ENCODE measurements at places on chromosomes 11 and 22.
A peak's percentile ranks its signal among the peaks of the same experiment; 100 is the strongest.

GRCh38 chr11:100545970-100546369 lies 141.1 kb upstream of the ARHGAP42 start:
- DNase-seq = no peak

DNA sequence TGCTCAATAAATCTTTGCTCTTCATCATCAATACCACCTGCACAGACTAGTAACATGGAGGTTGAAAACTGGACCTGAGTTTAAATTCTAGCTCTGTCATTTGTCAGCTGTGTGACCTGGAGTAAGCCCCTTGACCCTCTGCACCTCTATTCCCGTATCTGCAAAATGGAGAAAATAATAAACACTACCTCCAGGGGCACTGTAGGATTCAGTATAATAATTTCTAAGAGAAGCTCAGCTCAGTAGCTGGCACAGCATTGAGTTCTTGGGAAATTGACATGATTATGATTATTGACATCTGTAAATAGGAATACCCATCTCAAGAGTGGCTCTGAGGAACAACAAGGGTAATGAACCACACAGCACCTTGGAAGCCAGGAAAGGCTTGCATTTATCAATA lies 78.4 kb downstream of the MN1 start:
- DNase-seq = no peak

- no peak for DNase-seq
Measured at GRCh38 chr22:50726643-50727340, 11.2 kb upstream of the ACR start.

GRCh38 chr22:43895986-43896645 lies 4.3 kb upstream of the PNPLA5 start:
- DNase-seq = no peak

DNA sequence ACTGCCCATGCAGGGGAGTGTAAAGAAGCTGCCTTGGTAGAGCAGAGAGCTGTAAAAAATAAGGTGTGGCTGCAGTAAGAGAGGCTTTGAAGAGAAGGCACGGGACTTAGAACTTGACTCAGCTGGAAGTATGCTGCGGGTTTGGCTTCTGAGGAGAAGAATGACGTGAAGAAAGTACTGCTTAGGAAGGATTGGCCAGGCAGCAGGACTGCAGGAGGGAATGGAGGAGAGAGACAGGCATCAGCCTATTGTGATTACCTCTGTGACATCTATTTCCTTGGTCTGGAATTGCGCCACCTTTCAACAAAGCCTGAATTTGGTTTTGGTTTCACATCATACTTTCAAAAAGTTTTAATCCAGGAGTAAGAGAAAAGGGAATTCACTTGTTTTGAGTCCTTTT lies 22.5 kb downstream of the PRRG4 start:
- no peak for DNase-seq

GRCh38 chr11:115695677-115696364 lies 191.6 kb upstream of the CADM1 start:
- no peak for DNase-seq

DNA sequence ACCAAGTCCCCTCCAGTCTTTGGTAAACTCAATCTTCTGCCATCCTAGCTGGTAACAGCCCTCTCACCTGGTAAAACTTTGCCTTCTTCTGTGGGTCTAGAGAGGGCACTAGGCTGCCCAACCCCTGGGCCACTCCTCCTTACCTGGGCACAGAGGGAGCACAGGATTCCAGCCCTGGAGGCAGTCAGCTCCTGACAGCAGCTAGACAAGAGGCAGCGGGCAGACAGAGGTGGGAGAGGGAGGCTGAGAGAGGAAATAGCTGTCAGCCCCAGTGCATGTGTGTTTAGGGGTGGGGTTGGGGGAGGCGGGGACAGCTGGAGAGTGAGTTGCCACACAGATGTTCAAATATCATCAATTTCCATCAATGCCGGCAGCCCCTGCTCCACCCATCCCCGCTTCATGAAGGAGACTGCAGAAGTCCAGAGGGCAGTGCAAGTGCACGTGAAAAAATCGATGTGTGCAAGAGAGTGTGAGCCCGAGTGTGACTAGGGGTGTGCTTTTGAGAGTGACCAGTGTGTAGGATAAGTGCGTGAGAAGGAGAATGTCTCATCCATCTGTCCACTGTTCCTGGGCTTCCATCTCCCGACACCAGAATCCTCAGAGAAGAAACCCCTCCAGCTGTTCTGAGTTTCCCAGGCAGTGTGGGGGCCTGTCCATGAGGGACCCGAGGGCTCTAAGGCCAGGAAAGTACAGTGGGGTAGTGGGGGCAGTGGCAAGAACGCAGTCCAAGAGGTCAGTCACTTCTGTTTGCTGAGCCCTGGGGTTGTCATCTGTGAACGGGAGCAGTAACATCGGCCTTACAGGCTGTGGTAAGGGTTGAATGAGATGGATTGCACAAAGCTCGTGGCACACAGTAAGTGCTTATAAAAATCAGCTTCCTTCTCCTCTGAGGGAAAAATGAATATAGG lies at the start of gene PTGDR2:
TSS of gene PTGDR2 (minus strand) at position 225 of the 908 bp plus-strand sequence. CDS start 2,228 bp downstream, outside the sequence.
- no peak for DNase-seq

DNA sequence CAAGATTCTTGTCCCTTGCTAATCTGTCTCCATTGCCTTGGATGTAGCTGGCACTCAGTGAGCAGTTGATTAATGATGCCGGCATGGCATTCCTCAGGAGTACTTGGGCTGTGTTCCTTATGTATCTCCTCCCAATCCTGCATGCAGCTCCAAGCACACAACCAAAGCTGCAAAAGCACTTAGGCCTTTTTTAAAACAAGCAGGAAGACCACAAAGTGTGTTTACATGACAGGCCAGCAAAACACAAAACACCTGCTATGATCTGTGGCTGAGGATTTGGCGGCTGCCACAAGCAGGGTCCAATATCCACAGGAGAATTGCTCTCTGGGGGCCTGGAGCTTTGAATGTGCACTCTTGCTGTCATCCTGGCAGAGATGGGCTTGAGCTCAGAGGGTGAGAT lies 8.9 kb downstream of the ABTB2 start:
- DNase-seq = no peak

DNA sequence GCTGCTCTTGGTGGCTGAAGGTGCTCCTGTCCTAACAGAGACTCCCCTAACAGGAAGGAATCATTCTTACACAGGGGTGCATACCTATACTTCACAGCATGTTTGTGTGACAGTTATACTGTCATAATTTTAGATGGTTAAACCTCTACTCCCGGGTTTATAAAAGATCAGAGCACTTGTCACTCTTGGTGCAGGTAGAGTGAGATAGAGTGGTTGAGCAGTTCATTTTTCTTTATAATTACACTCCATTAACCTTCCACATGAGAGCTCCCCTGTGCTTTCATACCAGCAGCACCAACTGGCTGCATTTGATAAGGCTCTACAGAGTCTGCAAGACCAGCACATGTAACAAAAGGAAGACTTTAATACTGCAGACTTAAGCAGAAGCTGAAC lies 72.9 kb downstream of the LARGE2 start:
- no peak for DNase-seq

DNA sequence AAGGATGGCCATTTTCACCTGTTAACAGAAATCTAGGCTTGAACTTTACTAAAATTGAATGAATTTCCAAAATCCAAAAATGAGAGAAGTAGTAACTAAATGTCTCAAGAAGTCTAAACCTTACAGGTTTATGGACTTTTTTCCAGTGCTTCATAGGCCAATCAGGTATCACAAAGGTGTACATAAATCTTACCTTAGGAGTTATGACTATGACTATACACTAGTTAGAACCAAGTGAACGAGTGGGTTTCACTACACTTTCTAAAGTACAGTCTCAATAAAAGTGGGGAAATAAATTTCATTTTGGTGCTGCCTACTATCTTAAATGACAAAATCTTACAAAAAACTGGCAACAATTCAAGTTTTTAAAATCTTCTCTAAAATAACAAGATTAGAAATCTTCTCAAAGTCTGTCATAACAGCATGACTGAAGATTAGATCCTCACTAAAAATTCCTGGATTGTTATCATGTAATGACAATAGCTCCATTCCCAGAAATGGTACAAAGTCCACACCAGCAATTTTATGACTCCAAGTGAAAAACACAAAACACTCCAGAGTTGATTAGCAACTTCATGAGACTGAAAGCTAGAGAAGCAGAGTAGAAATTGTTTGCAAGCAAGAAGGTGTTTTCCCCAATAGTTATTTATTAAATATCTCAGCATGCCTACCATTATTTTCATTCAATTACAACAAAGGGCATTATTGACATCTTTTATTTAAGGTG lies 20.9 kb downstream of the SOX6 start:
- no peak for DNase-seq

- DNase-seq = no peak
Measured at GRCh38 chr22:30247974-30248373, 1.4 kb upstream of the LIF start.

GRCh38 chr22:43230971-43231723 lies 44.2 kb upstream of the TTLL12 start:
- peak; percentile 87 for DNase-seq

DNA sequence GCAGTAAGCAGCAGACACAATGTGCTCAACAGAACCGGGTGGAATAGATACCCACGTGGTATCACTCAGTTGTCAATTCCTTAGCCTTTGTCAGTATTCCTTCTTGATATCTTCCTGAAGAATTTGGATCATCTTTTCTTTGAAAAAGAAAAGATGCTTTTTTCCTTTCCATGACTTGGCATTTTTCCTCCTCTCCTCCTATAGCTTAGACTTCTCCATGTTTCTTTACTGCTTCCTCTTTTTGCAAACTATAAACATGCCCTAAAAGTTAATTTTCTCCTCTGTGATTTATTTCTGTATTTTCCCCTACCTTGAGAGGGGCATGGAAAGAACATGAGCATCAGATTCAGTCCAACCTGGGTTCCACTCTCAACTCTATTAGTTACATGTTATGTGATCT lies 11.7 kb downstream of the CBLIF start:
- no peak for DNase-seq

DNA sequence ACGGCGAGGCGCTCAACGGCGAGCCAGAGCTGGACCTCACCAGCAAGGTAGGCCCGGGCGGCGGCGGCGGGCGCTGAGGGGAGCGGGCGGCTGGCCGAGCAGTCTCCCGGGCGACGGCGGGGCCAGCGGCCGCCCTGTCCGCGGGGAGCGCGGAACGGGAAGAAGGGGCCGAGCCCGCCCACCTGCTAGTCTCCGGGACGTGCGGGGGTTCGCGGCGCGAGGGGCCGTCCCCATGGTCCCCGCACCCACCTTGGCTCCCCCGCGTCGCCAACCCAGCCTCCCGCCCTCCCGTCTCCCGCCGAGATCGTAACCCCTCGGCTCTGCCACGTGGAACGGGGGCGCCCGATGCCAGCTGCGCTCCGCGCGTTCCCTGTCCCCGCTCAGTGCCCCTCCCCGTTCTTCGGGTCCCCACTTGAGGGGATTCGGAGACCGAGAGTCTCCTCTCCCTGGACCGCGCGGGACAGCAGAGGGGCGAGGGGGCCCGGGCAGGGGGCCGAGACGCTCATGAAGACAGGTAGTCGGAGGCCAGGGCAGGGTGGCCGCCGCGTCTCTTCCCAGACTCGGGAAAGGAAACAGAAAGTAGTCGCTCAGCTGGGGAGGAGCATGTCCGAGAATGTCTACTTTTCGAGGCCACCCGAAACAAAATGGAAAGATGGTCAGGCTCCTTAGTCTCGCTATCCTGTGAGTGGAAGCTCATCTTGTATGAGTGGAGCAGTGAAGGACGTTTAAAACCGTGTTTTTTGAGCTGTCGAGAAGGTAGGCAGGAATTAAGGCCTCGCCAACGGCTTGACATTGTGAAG lies 557 bp downstream of the GTPBP1 start:
- peak; percentile 73 for DNase-seq

DNA sequence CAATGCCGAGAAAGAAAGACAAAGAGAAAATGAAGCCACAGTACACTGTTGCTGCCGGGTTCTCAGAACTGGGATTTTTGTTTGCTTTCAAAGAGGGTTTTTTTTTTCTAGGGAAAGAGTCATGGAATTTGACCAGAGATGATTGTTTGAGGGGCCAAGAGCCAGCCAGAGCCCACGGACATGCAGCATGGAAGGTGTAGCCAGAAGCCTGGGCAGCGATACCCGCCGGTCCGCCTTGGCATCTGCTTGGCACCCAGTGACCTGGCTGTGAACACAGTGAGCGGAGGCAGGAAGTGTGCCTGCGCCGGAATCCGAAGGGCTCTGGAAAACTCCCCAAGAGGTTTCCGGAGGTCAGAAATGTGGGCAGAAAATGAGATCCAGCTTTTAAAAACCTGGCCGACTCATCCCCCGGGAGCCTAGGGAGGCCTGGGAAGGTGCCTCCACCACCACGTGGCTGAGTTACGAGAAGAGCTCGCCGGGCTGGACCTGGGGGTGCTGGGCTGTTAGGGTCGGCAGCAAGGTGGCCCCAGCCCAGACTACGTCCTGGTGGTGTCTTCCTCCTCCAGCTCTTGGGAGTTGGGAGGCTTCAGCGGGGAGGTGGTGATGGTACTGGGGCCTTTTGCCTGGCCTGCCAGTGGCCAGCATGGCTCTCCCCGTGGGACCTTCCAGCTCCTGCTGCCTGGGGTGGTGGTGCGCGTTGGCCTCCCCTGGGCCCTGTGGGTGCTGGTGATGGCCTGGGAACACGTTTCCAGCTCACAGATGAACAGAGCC lies 61.6 kb upstream of the PPARA start:
- no peak for DNase-seq

- DNase-seq = no peak
Measured at GRCh38 chr11:65014726-65015227, 817 bp downstream of the ARL2 start.

- no peak for DNase-seq
Measured at GRCh38 chr11:127052404-127052803, 51.8 kb upstream of the KIRREL3 start.

DNA sequence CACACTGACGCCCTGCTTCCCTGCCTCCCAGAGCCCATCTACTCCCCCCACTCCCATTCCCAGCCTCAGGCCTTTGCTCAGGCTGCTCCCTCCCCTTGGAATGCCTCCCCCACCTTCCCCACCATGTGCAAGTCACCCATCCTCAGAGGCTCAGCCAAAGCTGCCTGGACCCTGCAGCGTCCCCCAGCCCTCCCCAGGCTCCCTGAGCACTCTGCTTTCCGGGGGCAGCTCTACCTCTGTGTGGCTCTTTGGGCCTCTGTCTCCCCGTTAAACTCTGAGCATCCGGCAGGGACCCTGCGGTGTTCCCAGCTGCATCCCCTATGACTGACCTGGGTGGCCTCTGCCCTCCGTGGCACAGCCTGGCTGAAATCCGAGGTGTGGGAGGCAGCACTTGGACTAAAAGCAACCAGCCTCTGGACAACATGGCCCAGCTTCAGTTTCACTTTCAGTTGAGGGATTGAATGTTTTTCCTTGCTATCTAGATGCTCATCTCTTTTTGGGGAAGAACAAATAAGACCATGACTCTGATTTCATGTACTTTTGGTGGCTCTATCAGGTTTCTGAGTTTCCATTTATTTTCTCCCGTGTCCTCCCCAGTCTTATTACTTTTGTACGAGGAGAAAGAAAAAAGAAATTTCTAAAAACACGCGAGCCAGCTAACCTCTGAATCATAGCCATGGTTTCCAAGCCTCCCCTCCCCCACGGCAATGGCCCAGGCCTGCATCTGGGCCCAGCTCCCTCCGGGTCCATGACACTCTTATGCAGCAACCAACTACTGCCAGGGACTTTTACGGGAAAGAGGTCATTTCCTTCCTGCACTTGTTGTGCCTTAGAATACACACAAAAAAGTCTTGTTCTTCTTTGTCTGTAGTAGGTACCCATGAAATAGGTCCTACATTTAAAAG lies 3.8 kb downstream of the APOL3 start:
- peak; percentile 50 for DNase-seq

All from ecto neural progenitor cell (in vitro differentiated cells).